Stimulated activated naive CD8-positive, alpha-beta T cell treated with anti-CD3 and anti-CD28 coated beads, Interleukin-15, Interleukin-2, amounts not matched to agents 100 U/mL and 50 U/mL, for 24 hours (primary cell): ENCODE measurements at places on chromosomes 16 and 17.

DNA sequence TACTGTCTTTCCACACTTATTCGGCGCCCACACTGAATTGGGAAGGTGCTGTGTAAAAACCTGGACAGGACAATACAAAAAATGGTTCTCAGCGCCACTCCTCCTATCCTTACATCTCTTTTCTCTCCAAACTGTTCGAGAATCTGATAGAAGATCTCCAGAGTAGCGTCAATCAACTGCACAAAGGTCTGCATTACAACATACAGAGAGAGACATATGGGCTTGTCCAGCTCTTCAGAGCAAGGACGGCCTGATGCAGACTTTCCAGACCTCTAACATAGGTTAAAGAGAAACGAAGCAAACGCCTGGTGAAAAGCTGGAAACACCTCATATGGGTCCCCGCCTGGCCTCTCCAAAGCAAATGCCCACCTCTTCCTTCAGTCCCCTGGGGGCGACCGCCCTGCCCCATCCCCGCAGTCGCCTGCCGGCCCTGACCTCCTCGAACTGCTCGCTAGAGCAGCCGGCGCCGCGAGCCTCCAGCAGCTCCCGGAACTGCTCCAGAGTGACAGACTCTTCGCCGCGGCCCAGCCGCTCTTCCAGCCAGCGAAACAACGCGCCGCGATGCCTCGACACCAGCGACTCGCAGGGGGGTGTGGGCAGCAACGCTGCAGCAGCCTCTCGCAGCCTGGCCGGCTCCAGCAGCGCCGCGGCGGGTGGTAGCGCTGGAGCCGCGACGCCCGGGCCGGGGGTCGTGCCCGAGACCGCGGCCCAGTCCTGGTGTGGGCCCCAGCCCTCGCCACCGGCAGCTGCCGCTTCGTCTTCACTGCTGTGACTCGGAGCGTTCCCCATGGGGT lies 526 bp downstream of the ZZEF1 start:
- peak; percentile 43 for DNase-seq

DNA sequence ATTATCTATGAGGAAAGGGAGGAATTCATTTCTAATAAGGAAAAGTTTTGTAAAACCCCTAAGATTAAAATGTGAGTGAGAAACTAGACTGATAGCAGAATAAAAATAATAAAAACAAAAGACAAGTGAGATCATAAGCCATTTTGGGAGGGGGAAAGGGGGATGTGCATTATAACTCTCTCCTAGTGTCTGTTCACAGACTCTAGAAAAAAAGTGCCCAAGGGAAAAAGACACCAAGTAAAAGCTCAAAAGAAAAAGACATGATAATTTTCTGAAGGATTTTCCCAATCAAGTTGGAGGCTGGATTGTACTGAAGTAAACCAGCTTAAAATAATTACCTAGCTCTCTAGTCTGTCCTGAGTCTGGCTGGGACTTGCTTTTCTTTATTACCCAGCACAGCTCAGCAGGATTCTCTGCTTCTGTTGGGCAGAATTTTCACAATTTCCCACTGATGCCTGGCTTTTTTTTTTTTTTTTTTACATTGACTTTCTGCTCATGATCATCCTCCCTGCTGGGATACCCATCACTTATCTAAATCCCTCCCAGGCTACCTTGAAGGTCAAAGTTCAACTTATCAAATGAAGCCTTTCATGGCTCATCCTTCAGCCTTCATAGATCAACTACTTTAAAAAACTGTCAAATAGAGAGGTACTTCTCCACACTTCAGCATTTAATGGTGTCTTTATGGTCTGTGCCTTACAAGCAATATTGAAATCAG lies 124.2 kb upstream of the KCNJ16 start:
- no peak for DNase-seq

- DNase-seq: no peak
Observed at GRCh38 chr17:42409523-42410318, 13.3 kb downstream of the CAVIN1 start.

- DNase-seq: no peak
Observed at GRCh38 chr17:50191359-50192143, 9.9 kb downstream of the COL1A1 start.

GRCh38 chr17:77365584-77366186 lies 224.9 kb downstream of the SEC14L1 start:
- DNase-seq: no peak

DNA sequence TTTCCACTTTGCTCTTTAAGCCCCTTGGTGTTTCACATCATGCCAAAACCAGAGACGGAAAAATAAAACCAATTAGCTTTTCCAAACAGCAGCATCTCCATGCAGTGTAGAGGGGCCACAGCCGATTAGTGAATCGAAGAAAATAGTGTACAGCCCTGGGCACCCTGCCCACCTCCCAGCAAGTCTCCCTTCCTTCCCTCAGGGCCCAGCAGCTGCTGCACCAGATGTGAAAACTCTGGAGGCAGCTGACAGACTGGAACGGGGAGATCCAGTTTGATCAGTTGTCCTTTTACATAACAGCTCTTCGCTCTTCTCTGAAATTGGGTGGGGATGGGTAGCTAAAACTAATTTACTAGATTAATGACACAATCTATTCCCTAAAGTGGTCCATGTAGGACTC lies 19.3 kb downstream of the TMEM11 start:
- no peak for DNase-seq

- DNase-seq: peak; percentile 46
Observed at GRCh38 chr17:38428112-38428642, at the start of gene ARHGAP23. ARHGAP23 (plus strand) TSS chr17:38428464; CDS start chr17:38428486, 22 bp downstream.

GRCh38 chr17:80259457-80260068 lies 1.1 kb upstream of the RNF213 start:
- DNase-seq: no peak

DNA sequence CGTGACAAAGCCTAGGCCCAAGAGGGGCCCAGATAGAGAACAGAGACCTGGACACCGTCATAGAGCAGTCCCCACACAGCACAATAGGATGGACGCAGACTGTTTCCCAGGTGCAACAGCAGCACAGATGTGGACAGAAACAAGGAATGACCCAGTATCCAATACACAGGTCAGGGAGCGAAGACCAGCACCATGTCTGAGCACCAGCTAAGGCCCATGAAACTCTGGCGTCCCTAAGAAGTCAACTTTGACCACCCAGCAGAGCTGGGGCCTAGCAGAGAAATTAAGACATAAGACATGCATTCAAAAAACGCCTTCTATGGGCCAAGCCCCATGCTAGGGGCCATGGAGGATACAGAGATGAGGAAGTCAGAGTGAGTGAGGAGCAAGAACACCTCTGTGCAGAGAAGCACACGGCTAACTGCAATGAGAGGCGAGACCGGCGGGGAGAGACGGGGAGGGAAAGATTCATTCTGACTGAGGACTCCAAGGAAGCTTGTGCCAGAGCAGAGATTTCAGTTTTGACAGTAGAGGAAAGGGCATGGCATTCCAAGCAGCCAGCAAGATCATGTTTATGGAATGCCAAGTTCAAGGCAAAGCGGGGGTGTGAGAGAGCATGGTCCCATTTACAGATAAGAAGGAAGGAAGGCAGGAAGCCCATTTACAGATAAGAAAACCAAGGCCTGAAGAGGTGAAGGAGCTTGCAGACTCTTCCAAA lies 50.8 kb downstream of the PITPNM3 start:
- DNase-seq: no peak

- no peak for DNase-seq
Observed at GRCh38 chr17:29914819-29915537, 15.1 kb downstream of the SSH2 start.

GRCh38 chr17:56305007-56305406 lies 151.7 kb downstream of the ANKFN1 start:
- DNase-seq: no peak

GRCh38 chr17:41864498-41864835 lies 756 bp downstream of the KLHL11 start:
- DNase-seq: no peak

- DNase-seq: no peak
Observed at GRCh38 chr16:78505544-78506366, 406.3 kb downstream of the WWOX start.
